Spinal cord (tissue), 10 donors: ENCODE measurements at places on chromosomes 1 and 21. TPM values are rescaled to one million over a fixed set of nuclear protein-coding genes. Genes with fewer than 3 reads are reported as not detected.
A peak's percentile ranks its signal among the peaks of the same experiment; 100 is the strongest.

KIF21B gene
- 29.9 TPM for total RNA-seq

DNA sequence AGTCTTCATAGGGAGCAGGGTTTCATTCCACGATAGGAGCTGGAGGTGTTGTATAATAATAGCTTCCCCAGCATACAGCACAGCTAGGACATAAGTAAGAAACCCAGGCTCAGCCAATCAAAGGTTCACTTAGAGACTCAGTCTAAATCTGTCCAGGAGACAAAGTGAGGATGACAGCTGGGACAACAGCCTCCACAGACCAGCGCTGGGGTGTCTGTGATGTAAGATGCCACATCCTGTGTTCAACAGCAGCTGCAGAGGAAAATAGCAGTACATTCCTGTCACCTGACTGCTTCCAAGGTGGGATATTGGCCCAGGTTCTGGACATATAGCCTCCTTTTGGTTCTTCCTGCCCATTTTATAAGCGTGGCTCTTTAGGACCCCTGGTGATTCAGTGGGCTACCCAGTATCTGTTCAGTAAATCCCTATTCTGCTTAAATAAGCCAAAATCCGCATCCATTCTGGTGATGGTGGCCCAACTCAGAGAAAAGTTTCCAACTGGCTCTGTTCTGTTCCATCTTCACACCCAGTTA is 176.8 kb upstream of the SYT6 start:
- DNase-seq = no peak

GRCh38 chr1:40462956-40463590 is 12.8 kb downstream of the ZFP69B start:
- no peak for DNase-seq

DNA sequence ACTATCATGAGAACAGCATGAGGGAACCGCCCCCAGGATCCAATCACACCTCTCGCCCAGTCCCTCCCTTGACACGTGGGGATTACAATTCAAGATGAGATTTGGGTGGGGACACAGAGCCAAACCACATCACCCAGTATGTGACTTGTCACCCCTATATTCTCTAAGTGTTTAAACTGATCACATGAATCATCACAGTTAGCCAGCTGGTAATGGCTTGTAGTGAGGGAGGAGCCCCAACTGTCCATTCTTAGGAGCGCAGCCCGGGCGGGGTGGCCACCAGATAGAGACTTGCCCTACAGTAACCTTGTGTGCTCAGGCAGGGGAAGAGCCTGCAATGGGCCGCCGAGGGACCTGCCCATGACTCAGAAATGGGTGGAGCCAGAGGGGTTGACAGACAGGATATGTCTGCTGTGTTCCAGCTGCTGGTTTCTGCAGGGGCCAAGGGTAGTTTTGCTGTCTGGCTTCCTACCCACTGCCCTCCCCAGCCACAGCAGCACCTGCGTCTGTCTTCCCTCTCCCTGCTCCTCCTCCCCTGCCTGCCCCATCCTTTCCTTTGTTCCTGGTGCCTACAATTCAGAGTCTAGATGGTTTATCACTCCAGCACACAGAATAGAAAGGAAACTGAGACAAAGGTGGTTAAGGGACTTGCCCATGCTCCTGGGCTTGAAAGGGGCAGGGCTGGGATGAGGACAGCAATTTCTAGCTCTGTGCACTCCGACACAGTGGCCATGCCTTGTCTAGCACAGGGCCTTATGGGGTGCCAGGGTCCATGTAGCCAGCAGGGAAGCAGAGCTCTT is 9.2 kb downstream of the ABCG1 start:
- DNase-seq = no peak

- DNase-seq = peak; percentile 5
Observed at GRCh38 chr21:35716876-35717565, 343.3 kb downstream of the SETD4 start.

- DNase-seq = no peak
Observed at GRCh38 chr21:14677013-14677412, 130.9 kb upstream of the SAMSN1 start.

- no peak for DNase-seq
Observed at GRCh38 chr1:208835097-208835463, 590.9 kb upstream of the PLXNA2 start.

DNA sequence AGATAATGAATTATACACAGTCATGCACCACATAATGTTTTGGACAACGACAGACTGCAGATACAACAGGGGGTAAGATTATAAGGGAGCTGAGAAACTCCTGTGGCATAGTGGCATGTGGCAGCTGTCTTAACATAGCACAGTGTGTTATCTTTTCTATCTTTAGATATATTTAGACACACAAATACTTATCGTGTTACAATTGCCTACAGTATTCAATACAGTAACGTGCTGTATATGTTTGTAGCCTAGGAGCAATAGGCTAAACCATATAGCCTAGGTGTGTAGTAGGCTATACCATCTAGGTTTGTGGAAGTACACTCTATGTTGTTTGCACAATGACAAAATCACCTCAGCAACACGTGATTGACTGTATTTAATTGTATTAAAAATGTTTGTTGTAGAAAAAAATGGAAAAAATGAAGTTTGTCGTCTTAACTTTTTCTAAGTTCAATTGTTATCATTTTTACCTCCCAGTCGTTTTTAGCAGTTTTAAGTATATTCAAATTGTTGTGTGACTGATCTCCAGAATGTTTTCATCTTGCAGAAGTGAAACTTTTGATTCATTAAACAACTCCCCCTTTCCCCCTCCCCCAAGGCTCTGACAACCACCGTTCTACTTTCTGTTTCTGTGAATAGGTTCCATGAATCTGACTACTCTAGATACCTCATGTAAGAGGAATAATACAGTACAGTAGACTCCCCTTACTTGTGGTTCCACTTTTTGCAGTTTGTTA is 351.0 kb upstream of the B3GALT2 start:
- no peak for DNase-seq
